T-cell (primary cell): ENCODE measurements at places on chromosomes 11 and 22.

GRCh38 chr11:121237686-121238658 lies 54.6 kb upstream of the SC5D start:
- DNase-seq: no peak

DNA sequence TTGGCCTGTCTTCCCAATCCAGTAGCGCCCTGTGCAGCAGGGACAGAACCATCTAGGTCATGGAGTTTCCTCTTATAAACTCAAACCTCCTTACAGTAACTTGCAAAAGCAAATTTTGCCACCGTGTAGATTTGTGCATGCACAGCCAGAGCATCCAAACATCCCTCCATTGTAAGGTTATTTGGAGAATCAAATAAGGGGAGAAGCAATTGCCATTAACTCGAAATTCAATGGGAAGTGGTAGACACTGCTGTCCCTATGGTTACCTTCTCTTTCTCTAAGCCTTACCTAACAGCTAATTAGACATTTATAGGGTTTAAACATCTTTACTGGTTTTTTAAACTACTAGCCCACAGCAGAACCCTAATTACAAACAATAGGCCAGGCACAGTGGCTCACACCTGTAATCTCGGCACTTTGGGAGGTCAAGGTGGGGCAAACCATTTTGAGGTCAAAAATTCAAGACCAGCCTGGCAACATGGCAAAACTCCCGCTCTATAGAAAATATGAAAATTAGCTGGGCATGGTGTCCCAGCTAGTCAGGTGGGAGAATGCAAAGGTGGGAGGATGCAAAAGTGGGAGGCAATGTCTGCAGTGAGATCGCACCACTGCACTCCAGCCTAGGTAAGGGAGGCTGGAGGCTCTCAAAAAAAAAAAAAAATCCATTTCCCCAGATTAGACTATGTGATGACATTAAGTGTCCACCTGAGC lies 6.6 kb downstream of the HSPA8 start:
- DNase-seq: no peak

DNA sequence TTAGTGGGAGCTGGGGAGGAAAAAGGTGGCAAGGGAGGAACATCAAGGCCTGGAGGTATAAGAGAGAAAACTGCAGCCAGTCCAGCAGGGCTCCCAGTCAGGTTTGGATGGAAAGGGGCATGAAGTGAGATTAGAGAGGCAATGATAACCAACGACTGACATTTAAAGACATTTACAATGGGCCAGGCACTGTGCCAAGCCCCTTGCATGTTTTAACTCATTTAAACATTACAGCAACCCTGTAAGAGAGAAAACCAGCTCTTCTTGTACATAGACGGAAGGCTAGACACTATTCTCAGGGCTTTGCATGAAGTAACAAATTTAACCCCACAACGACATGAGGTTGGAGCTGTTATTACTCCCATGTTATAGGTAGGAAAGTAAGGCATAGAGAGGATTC lies 32.1 kb upstream of the PAK1 start:
- no peak for DNase-seq

DNA sequence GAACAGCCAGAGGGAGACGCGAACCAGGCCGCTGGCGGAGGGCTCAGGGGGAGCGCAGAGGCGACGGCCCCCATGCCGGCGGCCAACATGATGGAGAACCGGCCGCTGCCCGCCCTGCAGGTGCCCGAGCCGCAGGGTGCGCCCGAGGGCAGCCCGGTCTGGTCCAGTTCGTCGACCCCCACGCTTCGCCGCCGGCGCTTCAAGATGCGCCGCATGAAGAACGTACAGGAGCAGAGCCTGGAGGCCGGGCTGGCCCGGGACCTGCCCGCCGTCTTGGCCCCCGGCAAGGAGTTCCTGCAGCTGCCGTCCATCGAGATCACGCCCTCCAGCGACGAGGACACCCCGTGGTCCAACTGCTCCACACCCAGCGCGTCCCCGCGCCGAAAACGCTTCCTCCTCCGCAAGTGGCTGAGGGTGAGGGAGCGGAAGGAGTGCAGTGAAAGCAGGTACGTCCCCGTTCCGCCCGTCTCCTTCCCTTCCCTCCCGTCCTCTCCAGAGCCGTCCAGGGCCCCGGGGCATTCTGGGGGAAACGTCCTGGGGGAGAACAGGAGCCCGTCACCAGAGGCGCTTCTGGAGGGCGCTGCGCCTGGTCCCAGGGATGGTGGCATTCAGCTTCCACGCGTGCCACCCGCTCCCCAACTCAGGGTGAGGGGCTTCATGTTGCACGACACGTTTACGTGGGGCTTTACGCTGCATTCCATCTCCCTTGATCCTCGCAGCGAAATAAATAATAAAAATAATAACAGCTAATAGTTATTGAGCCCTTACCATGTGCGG lies 840 bp downstream of the GRAMD1B start:
- DNase-seq: peak; percentile 50

DNA sequence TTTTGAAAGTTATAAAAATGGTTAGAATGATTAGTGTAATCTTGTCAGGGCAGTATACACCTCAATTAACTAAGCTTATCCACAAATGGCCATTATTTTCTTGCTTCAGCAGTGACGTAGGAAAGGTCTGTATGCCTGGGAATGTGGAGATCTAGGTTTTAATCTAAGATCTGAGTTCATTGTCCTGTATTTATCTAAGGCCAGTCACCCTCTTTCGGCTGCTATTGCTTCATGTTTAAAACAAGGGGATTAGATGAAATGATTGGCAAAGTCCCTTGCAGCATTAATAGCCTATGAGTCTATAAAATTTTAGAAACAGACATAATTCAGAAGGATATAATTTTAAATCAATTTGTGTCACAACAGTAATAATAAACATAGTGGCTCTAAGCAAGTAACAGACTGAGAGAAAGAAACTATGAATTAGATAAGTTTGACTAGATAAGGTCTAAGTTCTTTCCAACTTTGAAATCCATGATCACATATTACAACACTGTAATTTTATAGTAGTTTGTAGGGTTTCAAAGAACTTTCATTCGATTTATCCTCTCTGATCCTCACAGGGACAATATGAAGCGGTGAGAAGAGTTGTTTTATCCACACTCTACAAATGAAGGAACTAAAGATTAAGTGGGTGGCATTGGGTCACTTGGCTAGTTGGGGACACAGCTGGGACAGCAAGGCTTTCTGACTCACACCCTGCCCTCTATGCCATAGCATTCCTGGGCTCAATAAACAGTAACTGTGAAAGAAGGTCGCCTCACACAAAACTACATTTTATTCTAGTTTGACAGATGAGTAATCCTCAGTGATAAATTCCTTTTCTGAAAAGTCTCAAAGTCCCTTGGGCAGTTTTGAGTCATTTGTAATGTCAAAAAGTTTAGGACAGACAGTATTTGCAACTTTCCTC lies 60.6 kb upstream of the RDX start:
- no peak for DNase-seq

- no peak for DNase-seq
Observed at GRCh38 chr11:133227632-133228111, 304.6 kb downstream of the OPCML start.

DNA sequence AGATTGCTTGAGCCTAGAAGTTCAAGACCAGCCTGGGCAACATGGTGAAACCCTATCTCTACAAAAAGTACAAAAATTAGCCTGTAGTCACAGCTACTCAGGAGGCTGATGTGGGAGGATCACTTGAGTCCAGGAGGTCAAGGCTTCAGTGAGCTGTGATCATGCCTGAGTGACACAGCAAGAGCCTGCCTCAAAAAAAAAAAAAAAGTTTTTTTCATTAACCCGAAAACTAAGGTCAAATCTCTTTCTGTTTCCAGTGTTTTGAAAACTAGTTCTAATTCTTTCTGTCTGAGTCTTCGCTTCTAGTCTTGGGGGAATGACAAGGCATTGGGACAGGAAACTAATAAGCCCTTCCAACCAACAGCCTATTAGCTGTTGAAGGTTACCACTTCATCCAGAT lies 57.6 kb downstream of the LIF start:
- DNase-seq: no peak
